ENCODE measurements at places on chromosomes 6 and 20.

DNA sequence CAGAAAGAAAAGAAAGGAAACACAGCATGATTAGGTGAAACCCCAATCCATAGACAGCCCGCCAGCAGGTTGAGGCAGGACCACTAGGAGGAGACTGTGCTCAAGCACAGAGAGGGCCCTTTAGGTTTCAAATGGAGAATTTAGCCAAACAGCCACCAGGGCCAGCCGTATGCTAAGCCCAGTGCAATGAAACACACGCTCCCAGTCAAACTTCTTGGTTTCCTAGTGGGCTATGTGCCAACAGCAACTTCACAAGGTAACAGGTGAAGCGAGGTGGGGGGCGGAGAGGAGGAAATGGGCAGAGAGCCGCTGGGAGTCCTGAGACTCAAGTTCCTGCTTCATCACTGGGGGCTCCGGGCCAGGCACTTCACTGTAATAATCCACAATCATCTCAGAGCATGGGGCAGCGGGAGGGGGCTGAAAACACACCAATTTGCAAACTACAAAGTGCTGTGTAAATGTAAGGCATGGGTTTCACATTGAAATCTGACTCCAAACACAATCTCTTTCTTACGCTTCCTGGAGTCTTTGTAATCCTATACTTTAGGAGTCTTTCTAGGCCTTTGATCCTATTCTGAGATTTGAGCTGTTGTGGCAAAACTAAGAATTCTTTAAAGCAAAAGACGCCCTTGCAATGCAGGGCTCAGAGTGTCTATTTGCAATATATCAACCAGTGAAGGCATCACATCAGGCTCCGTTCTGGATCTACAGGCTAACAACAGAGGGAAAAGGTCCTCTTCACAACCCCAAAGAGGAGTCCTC lies 117.3 kb downstream of the OPRM1 start:
- DNase-seq, result peak; percentile 35

DNA sequence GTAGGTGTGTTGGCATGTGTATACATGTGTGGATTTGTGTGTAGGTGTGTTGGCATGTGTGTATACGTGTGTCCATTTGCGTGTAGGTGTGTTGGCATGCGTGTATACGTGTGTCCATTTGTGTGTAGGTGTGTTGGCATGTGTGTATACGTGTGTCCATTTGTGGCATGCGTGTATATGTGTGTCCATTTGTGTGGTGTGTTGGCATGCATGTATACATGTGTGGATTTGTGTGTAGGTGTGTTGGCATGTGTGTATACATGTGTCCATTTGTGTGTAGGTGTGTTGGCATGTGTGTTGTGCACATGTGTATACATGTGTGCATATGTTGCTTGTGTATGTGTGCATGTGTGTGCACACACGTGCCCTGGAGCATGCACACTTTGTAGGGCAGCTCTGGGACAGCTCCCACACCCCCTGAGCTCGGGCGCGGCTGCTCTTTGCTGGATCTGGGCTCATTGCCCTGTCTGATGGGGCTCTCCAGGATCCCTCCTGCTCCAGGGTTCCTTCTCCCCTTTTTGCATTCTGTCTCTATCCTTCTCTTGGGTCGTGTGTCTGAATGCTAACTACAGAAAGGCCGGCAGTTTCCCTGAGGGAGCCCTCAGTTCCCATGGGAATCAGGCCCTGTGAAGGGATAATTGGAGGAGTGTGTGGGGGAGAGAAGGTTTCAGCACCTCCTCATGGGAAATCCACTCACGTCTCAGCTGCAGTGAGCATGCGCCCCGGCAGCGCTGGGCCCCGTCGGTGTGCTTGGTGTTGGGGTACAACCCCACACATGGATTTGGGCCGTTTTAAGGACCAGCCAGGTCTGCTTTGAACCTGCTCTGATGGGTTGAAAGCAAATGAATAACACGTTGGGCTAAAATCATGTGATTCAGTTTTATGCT lies 102.0 kb downstream of the ERMARD start:
- no peak for DNase-seq

- no peak for DNase-seq
These were observed 112.1 kb downstream of the LY86 start for GRCh38 chr6:6700407-6701270.

DNA sequence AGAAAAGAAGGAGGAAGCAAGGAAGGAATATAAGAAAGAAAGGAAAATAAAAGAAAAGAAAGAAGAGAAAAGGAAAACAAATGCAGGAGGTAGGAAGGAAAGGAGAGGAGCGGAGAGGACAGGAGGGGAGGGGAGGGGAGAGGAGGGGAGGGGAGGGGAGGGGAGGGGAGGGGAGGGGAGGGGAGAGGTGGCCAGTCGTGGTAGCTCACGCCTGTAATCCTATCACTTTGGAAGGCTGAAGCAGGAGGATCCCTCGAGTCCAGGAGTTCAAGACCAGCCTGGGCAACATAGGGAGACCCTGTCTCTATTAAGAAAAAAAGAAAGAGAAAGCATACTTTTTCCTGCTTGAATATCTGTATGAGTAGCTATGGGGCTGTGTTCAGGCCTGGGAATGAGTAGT lies 46.4 kb upstream of the GCM1 start:
- DNase-seq, result no peak

DNA sequence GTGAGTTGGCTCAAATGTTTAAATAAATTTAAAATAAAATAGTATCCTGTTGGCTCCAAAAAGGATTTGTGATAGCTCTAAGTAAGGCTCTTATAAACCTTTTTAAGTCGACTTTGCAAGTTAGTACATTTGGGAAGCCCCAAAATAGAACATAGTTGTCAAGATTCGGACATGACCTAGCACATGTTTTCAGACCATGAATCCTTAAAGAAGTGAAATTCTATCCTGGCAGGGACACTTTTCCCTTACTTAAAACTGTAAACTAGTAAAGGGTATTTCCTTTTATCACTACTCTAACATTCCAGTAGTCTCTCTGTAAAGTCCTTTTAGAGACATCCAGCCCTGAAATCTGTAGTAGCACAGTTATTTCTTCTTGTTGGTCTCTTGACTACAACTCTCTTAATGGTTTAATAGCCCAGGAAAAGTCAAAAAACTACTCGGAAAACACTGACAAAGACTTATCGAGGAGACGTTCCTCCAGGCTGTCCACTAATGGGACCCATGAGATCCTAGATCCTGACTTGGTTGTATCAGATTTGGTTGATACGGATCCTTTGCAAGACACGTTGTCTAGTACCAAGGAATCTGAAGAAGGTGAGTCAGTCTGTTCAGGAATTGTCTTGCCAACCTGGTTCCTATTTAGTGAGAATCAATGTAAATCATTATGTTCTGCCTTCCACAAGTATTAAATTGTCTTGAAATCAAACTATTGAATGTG lies 83.6 kb downstream of the SCAND1 start:
- no peak for DNase-seq
